ENCODE measurements at places on chromosomes 11 and 22.
A peak's percentile ranks its signal among the peaks of the same experiment; 100 is the strongest.

GRCh38 chr11:69718147-69718546, 14.3 kb upstream of the FGF19 start:
- DNase-seq, result peak; percentile 19

DNA sequence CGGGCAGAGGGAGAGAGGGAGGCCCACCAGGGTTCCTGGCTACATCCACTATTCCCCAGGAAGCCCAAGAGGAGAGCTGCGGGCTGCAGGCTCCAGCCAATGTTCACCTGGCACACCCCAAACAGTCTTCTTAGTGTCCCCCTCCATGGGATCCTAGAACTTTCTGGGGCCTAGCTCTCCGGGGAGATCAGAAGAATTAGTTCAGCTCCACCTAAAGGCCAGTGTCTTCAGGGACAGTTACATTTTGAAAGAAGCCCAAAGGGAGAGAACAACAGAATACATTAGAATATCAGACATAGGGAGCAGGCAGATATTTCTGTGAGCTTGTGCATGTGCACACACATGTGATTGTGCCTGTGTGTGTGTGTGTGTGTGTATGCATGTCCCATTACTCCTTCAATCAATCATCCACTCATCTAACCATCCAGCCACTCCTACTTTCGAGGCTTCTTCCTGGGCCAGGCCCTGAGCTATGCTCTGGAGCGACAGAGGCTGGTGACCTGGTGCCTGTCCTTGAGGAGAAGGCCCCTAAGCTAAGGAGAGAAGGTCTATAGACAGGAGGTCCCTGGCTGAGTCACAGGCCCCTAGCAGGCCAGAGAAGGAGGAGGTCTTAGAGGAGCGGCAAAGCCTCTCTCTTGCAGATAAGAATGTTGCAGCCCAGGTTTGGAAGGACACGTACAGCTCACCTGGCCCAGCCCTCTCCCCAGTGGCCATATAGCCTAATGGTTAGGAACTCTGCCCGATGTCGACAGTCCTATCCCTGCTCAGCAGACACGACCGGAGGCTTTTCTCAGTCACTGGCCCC, 165.5 kb downstream of the DSCAML1 start:
- DNase-seq, result no peak

DNA sequence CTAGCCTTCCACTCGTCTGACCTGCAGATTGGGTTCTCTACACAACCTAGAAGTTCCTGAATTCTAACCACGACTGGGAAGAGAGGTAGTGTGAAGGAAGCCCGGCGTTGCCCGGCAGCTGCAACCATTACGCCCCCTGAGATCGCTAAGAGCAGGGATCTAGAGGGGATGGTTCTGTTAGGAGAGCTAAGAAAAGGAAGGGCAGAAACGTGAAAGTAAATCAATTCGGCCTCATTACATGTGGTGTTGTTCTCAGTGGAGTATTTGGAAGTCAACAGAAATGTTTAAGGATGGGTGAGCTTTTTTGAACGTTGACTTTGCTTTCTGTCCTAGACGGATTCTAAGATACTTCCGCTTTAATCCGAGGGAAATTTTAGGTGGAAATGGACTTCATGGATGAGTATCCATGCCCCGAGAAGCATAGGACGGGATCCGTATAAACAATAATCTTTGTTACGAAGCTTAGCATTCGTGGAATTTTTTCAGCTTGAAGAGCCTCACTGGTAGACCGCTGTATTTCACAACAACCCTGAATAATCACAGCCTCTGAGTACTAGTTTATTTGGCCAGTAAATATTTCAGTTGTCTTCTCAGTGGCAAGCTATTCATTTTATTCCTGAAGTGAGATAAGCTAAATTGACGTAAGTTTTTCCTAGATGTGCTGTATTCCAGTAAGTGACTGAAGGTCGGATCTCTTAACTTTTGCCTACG, 629 bp downstream of the ATP5MG start:
- DNase-seq, result peak; percentile 99

GRCh38 chr11:66371627-66372415, at the start of gene SLC29A2:
TSS of gene SLC29A2 (minus strand) at chr11:66371760. CDS start at chr11:66371591, 169 bp downstream.
- DNase-seq, result no peak

DNA sequence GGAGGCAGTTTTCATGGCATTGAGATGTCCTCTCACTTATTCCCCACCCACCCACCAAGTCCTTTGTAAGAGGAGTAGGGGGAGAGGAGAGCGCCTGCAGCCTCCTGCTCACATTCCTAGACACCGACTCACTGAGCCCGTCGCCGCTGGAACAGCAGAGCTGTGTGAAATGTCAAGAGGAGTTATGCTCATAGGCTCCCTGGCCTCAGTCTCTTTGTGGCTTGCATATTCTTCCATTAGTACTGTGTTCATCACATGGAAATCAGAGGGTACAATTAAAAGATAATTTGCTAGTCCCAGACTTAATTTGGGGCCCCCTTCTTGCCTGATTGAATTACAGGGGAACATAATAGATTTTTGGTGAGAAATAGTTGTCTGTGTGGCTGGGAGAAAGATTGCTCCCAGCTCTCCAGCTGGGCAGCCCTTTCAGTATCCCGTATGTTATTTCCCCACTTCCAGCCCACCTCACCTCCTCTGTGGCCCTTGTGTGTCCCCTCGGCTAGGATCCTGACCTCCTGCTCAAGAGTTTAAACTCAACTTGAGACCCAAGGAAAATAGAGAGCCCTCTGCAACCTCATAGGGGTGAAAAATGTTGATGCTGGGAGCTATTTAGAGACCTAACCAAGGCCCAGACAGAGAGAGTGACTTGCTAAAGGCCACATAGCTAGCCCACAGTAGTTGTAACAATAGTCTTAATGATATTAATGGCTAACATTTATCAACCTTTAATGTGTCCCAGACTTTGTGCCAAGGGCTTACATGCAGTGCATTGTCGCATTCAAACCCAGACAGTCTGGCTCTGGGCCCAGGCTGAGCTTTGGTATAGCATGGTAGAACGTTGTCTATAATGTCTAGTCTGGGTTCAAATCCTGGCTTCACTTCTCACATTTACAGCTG, 32.2 kb downstream of the LIMK2 start:
- peak; percentile 89 for DNase-seq

- DNase-seq, result peak; percentile 69
Observed at GRCh38 chr11:57370251-57370650, 10.7 kb downstream of the PRG3 start.

DNA sequence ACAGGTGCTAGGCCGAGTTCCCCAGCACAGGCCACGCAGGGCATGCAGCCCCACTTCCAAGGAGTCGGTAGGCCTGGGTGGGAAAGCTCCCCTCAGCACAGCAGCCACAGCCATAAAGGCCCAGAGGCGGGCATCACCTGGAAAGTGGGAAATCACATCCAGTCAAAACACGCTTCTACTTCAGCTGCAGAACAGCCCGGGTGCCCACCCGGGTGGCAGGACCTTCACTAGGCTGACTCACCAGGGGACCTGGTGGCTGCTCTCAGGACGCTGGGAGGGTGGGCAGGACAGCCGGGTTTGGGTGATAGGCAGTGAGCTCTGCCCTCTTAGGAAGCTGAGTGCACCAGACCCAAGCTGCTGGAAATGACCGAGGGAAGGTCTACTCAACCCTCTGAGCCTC, 7.3 kb downstream of the KIAA0930 start:
- DNase-seq, result no peak

GRCh38 chr11:32991898-32992297, 23.8 kb upstream of the DEPDC7 start:
- DNase-seq, result no peak

- peak; percentile 33 for DNase-seq
Observed at GRCh38 chr11:48307760-48308386, 1.9 kb downstream of the OR4S1 start.

DNA sequence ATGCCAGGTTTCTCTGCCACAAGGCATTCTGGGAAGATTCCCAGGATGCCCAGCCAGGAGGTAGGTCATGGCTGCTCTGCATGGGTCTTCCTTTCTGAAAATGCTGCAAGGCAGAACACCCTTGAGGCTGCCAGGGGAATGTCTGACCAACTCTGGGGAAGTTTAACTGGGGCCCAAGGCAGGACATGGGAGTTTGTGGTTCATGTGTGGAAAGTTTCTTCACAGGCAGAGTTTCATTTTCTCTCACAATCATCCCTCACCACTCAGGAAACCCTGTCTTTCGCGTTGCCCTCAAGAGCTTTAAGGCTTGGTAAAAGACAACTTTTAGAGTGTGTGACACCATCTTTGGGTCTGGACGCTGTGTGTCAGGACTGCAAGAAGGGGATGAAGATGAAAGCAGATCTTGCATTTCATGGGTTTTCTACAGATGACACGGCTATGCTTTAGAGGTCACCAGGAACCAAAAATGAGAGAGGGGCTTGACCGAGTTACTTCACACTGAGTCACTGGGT, 133.5 kb downstream of the CD44 start:
- DNase-seq, result peak; percentile 10

DNA sequence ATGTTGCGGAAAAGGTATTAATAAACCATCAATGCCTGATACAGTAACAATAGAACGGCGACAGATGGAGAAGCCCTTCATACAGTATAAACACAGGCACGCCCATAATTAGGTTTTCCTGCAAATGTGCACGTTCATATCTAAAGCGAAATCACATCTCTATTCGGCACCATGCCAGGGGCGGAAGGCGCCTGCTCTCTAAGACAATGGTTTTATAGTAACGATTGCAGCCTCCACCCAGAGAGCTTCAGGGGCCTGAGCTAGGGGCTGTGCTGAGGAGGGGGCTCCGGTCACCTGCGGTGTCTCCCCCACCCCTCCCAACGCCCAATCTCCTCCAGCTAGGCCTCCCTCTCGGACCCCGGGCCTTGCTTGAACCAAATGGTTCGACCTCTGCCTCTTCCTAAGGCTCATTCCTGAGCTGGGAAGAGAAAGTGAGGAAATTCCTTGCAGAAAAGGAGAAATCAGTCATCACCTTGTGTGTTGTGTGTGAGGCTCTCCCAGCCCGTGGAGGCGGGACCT, 9.6 kb downstream of the KRTAP5-5 start:
- no peak for DNase-seq

GRCh38 chr11:13216019-13216710, 61.4 kb upstream of the BMAL1 start:
- DNase-seq, result peak; percentile 94

GRCh38 chr11:65363770-65364169, 9.2 kb downstream of the TIGD3 start:
- DNase-seq, result peak; percentile 70

- DNase-seq, result no peak
Observed at GRCh38 chr11:93843906-93844305, 6.5 kb downstream of the VSTM5 start.

- DNase-seq, result no peak
Observed at GRCh38 chr11:113435190-113435968, 39.8 kb downstream of the DRD2 start.

- DNase-seq, result no peak
Observed at GRCh38 chr11:59463190-59463641, 6.5 kb downstream of the OR4D6 start.

DNA sequence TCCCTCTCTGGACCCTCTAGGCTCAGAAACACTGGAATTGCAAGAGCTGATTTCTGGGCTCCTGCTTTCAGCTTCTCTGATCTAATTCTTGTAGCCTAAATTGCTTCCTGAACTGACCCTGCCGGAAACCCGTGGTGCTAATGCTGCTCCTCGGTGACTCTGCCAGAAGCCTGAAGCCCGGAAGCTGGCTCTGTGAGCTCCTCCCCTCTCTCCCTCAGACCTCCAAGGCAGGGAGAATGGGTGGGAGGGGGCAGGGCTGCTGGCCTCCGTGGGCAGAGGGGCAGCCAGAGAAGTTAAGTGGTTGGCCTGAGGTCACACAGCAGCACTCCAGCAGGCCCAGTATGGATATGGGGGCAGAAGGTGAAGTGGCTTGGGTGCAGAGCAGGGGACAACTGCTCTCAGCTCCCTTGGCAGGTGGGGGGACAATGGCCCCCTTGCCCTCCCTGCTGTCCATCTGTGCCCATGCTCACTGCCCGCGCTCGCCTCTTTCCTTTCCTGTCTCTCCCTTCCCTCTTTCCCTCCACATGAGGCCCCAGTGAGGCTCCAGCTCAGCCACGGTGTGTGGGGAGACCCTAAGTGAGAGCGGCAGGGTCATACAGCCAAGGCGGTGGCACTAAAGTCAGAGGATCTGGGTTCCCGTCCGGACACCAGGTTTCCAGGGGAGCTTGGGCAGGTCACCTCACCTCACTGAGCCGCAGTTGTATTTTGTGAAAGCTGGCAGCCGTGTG, 16.2 kb downstream of the CAPN5 start:
- peak; percentile 25 for DNase-seq

GRCh38 chr11:69863544-69864200, 44.5 kb upstream of the FGF3 start:
- DNase-seq, result no peak

- DNase-seq, result no peak
Observed at GRCh38 chr11:64778223-64778472, 194 bp downstream of the SF1 start.

DNA sequence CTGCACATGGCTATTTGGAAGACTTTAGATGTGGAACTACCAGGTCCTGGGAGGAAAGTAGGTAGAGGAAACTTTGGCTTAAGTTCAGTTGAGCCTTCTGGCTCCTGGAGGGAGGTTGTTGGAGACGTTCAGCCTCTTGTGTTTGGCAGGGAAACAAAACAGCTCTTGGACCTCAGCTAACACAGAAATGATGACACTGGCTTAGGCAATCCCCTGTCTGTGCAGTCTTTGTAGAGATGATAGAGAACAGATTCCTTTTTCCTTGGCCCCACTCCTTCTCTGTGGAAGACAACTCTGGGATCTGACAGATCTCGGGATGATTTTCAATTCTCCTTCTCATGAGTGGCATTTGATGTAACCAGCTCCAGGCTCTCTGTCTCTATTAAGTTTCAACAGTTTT, 428.5 kb downstream of the TMEM135 start:
- DNase-seq, result peak; percentile 4

- peak; percentile 32 for DNase-seq
Observed at GRCh38 chr11:1598816-1599215, 722 bp upstream of the KRTAP5-2 start.

DNA sequence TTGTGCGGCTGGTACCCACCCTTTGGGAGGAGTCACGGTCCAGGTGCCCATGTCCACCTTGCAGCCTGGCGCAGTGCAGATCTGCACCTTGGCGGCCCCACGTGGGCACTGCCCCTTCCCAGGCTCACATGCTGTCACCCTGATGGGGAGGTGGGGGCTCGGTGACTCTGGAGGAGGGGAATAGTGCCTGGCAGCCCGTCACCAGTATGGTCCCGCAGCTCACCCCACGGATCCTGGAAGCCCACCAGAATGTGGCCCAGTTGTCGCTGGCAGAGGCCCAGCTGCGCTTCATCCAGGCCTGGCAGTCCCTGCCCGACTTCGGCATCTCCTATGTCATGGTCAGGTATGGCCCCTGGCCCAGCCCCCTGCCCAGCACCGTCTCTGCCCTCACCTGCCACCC, 5.2 kb downstream of the TRPT1 start:
- no peak for DNase-seq

All from amniotic epithelial cell (primary cell).